ENCODE measurements at places on chromosomes 3 and 15.

DNA sequence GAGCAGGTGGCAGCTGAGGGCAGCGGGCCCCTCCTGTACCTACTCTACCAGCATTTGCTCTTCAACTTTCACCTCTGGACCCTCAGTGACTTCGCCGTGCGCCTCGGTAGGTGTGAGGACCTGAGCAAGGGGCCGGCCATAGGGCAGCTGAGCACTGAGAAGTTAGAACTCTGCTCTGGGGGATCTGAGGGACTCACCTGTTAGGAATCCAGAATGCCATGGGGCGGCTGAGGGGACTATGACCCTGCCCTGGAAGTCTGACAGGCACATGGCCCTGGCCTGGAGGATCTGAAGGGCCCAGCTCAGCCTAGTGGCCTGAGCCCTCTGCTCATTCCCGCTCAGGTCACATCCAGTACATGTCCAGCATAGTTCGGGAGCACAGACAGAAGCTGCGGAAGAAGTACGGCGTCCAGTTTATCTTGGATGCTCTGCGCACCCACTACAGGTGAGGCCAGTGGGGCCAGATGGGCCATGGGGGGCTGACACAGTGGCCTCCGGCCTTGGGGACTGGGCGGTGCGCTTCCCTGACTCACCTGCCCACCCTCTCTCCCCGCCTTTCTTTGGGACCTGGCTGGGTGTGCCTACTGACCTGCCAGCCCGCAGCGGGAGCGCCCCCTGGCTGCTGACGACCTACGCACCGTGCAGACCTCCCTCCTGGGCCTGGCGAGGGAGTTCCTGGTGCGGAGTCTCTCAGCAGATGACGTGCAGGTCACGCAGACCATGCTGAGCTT is 18.8 kb downstream of the NBEAL2 start:
- peak; percentile 50 for DNase-seq

- no peak for DNase-seq
Measured at GRCh38 chr3:6449099-6449498, 411.8 kb upstream of the GRM7 start.

- DNase-seq, result no peak
Measured at GRCh38 chr3:101732240-101732641, 7.8 kb downstream of the CEP97 start.

DNA sequence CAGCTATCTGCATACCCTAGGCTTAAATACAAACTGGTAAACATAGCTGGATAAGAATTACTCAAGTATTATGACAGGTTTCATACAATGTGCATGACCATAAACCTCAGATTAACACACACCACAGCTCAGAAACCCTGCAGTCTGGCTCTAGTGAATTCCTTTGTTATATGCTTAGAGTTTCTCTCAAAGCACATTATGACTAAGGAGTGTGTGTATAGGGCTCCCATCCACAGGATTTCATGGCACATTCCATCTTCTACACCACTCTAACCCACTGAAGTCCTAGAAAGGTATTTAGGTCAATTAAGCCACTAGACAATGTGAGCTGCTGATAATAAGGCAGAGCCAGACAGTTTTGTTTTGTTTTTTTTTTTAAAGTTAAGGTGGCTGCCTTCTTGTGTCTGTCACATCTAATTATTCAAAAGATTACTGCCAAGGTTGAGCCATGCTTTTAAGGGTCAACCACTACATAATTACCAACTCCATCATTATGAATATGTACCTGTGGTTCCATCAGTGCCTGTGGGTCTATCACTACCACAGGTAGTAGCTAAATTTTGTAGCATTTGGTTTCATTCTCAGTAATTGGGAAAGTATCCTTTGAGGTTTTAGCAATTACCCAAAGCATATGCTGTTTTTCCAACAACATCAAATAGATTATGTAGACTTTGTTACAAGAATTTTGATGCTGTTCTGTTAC is 107.0 kb downstream of the ALCAM start:
- DNase-seq, result peak; percentile 90

DNA sequence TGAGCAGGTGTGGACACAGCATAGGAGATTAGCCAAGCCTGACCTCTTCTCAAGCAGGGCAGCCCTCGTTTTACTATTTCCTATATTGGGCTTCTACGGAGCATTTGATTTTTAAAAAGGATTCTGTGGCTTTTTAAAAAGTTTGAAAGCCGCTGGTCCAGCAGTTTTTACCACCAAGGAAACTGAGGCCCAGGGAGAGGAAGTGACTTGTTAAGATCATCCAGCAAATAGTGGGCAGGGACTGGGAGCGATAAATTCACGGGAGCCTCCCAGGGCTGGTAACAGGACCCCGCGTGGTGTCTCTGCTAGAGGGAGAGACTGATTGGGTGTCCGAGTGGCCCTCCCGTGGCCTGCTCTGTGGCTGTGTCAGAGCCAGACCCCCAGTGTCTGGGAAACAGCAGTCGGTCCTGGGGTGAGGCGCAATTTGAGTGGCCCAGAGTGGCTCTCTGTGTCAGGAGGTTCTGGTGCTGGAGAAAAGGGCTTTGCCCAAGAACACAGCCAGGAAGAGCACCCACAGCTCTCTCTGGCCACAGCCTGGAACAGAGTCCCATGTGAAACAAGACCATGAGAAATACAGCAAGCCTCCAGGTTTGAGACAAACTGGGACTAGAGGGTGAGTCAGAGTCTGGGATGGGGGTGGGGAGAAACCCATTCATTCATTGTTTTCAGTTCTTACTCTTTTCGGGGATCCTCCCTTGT is 4.2 kb downstream of the FURIN start:
- peak; percentile 86 for DNase-seq

- DNase-seq, result no peak
Measured at GRCh38 chr3:56115698-56116097, 352.6 kb downstream of the ERC2 start.

DNA sequence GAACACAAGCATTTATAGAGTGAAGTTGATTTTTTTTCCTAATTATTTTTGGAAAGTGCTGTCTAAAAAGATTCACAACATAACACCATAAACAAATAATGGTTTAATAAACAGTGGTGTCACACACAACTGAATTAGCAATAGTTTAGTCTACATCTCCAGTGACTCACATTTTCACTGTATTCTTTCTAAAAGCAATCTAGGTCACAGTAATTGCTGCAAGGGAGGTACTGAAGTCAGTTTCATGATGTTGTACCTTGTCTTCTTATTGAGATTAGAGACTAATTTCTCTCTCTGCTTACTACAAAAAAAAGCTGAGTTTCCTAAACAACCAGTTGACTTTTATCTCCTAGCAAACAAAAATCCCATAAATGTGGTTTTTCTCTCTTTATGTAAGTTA is 29.6 kb downstream of the PLSCR4 start:
- DNase-seq, result no peak

DNA sequence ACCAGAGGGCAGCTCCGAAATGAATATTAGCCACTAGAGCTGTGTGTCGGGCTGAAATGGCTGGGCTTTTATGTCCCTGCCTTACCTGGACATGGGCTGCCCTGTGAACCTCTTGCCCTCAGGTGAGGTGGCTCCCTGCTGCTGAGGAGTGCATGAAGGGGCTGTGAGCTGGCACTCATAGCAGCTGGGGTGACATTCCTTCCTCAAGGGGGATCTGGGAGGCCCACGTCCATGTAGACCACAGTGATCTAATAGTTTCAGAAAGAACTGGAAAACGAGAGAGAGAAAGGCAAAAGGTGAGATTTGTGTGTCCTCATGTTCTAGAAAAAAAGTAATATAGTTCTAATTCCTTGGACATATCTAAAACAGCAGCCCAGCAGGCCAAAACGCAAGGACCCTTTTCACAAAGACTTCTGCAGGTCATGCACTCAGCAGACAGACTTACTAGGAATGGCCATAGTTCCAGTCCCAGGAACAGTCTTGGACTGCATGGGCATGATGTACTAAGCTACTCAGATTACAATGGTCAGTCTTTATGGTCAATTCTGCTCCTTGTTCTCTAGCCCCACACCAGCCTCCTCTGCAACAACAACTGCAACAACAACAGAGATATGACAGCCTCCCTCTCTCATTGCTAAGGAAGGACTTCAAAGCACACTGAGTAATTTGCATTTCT is 10.8 kb upstream of the SLC24A5 start:
- DNase-seq, result no peak

GRCh38 chr3:148077965-148078364 is 619.7 kb upstream of the AGTR1 start:
- no peak for DNase-seq

DNA sequence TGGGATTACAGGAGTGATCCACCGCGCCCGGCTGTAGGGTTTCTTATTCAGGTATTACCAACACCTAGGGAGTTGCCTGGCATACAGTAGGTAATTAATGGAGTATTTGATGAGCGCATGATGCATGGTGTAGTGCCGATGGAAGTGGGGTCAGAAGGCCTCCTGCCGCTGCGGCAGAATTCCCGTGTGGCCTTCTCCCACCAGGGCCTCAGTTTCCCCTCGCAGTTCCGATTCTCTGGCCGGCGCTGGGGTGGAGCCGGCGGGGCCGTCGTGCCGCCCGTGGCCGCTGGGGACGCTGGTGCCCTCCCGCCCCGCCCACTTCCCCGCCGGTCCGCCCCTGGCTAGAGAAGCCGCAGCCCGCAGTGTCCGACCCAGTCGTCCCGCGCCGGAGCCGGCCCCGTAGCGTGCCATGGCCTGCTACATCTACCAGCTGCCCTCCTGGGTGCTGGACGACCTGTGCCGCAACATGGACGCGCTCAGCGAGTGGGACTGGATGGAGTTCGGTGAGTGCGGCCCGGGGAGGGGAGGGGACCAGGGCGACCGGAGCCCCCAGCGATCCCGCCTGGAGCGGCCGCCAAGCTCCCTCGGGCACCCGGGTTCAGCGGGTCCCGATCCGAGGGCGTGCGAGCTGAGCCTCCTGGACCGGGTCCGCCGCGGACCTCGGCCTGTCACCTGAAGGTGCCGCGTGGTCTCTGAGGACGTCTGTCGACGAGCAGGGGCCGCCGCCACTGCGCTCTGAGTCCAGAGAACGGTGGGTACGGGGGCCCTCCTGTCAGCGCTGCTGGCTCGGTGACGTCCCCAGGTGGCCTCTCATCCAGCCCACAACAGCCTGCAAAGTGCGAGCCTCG is at the start of gene IRAK2:
Gene IRAK2 (plus strand): TSS at position 374 of the 848 bp plus-strand sequence. CDS start 36 bp downstream, at position 410.
- DNase-seq, result peak; percentile 49

- DNase-seq, result no peak
Measured at GRCh38 chr15:43515741-43516140, 1.7 kb upstream of the MAP1A start.

Data from mammary epithelial cell (primary cell).